ENCODE measurements at places on chromosomes 4 and X.

DNA sequence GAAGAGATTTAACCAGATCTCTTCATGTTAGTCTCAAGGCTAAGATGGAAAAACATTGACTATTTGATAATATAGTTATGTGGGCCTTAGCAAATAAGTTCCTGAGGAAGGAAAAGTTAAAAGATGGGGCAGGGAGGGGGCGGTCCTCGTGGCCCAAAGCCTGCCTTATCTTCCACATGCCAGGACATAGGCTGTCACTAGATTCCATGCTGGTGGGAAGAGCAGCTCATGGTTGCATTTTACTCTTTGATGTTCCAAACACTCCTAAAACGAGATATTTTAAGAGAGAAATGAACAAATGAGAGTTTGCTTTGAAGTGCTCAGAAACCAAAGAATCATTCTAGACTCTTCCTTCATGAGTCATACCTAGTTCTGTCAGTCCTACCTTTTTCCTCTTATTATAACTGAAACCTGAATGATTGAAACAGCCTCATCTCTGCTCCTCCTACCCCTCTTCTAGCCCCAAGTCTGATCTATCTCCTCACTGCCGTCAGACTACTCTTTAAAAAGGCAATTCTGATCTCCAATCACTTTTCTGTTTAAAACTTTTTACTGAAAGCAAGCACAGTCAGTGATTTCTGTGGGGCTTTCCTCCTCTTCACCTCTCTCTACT is 25.1 kb downstream of the RAB9B start:
- DNase-seq = no peak

DNA sequence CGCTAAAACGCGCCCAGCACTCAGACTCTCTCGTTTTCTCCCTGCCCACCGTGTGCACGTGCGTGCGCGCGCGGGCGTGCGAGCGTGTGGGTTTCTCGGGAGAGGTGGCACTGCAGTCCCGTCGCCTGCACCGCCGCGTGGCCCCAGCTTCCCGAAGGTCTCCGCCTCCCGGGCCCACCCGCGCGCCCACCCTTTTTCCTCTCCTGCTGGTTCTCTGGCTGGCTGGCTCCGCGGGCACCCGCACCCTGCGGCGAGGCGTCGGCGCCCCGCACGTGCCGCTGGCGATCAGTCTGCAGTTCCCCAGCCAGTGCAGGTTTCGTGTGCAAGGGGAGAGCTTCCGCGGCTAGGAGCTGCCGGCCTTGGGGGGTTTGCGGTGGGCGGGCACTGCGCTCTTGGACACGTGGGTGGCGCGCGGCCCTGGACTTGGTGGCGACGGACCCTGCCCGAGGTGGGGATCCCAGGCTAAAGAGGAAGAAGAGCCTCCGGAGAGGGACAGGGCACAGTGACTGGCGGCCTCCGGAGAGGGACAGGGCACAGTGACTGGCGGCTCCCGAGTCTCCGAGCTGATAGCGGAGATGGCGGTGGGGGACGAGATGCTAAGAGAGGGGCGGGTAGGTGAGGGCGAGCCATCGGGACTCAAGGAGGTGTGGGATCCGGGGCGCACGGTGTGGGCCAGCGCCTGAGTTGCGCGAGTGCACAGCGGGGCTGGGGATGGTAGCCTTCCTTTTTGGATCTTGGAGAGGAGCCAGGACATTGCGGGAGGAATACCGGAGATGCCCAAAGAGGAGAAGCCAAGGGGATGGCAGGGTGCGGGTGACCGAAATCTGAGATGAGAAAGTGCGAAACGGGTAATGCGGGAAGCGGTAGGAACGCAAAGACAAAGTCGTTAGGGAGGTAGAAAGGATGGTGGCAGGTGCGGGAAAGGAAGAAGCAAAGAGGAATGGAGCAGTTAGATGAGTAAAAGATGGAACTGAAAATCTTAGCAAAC is at the start of gene FAM184B:
Gene FAM184B, minus strand, starts transcription at position 322 of the 988 bp plus-strand sequence. CDS start 322 bp downstream, outside the sequence.
- DNase-seq = peak; percentile 13

DNA sequence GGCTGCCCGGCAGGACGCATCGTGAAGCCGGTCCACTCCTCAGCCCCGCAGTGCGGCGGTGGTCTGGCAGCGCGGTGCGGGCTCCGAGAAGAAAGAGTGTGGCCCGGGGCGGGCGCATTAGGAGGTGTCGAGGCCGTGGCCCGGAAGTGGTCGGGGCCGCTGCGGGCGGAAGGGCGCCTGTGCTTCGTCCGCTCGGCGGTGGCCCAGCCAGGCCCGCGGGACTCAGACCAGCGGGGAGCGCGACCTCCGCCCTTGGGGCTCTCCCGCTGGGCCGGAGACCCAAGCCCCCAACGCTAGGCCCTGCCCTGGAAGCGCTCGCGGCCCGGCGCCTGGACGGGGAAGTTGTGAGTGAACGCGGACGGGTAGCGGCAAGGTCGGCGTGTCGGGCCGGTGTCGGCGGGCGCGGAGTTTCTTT is 60.0 kb downstream of the HS3ST1 start:
- DNase-seq = no peak

GRCh38 chr4:153623491-153623890 is 60.6 kb upstream of the TLR2 start:
- DNase-seq = no peak

GRCh38 chr4:87073199-87074120 is 138.6 kb downstream of the AFF1 start:
- DNase-seq = no peak

GRCh38 chr4:6319530-6320150 is 50.0 kb downstream of the WFS1 start:
- no peak for DNase-seq

DNA sequence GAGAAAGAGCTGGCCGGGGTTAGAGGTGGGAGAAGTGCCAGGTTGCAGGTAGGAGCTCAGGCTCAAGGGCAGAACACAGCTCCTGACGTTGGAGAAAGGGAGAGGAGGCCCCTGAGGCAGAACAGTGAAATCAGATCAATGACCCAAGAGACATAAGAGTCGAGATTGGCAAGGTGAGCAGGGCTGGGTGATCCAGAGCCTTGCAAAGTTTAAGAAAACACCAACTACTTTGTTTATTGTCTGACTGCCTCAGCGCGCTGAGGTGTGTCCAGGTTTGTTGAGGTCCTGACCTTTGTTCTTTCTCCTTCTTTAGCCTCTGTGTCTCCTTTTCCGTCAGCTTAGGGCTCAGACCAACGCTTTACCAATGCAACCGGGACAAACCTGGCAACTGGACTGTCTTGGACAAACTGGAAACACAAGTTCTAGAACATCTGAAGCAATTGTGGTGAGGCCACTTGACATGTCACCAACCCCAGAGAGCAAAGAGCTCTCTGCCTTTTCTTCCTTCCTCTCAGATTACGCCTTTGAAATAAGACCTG is 28.3 kb downstream of the CHRNA9 start:
- no peak for DNase-seq

DNA sequence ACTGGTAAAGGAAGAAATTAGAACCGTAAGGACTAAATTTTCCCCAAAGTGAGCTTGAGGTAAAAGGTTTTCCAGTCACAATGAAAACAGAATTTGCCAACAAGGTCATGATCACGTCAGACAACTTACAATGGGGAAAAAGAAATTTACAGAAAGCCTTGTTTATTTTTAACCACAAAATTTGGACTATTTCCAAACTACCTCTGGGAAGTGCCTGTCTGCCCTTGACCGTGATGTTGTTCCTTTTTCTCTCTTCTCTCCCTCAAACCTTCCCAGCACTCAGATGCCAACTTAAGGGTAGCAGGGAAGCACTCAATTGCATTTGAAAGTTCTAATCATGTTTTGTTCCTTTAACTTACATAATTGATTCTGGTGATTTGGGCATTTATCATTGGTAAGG is 32.5 kb downstream of the MEPE start:
- no peak for DNase-seq

GRCh38 chr4:13611283-13611842 is 16.2 kb downstream of the BOD1L1 start:
- no peak for DNase-seq

- no peak for DNase-seq
Measured at GRCh38 chrX:114073926-114074325, 510.0 kb upstream of the HTR2C start.

DNA sequence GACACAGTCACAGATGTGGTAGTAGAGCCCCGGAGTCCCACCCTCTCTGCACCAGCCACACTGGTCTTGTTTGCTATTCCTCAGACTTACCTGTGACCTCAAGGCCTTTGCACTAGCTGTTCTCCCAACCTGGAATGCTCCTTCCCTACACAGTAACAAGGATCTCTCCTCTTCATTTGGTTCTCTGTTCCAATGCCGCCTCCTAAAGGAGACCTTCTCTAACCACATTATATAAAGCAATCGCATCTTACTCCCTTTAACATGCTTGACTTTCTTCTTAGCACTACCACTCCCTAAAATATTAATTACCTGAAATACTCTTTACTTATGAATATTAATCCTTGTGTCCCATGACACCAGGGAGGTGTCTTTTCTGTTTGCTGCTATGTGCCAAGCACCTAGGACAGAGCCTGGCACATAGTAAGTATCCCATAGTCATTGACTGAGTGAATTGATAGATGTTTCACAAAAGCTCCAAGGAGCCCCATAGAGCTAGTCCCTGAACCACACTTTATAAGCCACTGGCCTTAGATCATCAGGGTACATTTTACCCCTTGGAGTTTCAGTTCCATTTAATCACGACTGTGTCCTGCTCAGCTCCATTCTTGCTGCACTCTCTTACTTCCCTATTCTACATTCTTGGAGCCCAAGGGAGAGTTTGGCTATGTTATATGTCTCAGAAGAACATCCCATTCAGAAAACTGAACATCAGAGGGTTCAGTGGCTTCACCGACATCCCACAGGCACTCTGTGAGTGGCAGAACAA is 312.7 kb downstream of the RAB28 start:
- no peak for DNase-seq

Data from NCI-H2171 (cell line).